ENCODE measurements at places on chromosomes 7 and 10.

DNA sequence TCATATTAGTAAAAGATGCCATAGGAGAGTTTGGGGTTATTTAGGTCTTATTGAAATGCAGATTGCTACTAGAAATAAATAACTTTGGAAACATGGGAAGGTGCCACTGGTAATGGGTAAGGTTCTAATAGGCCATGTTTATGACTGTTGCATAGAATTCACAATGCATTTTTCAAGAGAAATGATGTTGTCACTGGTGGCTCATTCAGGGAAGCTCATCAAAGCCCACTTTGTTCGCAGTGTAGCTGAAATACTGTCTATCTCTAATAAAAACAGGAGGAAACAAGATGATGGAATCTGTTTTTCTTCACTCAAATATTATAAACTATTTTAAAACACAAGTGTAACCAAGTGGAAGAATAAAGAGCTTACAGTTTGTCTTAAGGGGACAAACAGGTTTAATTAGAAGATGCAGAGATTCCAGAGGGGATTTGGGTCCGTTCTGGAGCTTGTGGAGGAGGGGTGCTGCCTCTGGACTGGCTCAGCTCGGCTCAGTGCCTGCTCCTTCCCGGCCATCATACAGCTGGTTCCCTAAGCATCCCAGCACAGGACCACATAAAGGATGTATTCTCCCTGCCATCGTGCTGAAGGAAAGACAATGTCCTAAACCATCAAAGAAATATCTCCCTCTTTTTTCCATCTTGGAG, 20.4 kb downstream of the OPALIN start:
- DNase-seq, result no peak

- no peak for DNase-seq
Measured at GRCh38 chr7:140222814-140223213, 46.0 kb upstream of the KDM7A start.

GRCh38 chr10:2714597-2714996, 352.8 kb upstream of the PFKP start:
- no peak for DNase-seq

DNA sequence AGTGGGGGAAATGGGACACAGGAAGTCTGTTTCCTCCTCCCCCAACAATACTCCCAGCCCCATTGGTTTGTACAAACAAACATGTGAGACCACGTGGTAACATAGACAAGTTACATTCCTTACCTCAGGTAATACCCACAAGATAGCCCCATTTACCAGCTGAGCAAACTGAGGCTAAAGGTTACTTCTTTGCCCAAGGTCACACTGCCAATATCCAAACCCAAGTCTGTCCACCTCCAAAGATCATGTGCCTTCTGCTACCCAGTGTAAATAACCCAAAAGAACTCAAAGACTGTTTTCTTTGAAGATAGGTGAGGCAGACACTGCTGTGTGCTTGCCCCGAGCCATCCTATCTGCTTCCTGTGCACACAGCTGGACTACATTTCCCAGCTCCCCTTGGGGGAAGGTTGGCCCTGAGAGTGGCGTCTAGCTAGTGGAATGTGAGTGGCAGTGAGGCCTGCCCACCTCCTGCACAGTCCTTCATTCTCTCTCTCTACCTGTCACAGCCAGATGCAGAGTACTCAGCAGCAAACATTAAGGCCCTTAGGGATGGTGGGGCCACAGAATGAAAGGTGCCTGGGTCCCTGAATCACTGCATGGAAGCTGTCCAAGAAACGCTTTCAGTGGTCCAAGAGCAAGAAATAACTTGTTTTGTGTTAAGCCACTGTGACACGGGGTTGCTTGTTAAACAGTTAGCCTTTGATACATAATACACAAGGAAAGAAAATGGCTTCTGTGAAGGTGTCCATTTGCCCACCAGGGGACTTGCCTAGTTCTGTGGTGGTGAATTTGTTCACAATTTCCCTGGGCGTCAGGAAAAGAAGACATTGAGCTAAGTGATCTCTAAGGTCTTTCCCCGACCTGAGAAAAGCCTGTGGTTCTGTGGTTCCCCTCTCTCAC, 257.7 kb upstream of the NFE2L3 start:
- DNase-seq, result no peak

DNA sequence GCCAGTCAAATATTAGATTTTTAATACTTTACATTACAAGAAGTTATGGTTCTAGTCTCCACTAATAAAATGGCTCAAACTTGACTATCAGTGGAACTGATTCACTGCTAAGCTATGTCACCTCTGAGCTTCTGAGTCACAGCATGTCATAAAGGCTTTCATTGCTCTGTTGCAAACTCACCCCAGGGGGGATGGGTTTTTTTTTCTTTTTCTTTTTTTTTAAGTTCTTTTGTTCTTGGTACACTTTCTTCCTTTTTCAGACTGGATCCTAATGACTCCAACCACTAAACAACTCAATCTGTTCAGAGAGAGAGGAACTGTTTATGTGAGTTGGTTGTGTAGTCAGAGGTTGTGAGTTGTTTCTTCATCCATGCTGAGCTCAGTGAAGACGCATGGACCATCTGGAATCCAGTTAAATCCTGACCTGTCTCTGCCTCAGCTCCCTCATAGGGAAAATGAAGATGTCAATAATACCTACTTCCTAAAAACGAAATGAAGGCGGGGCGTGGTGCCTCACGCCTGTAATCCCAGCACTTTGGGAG, 11.0 kb downstream of the MYOF start:
- DNase-seq, result no peak

- DNase-seq, result no peak
Measured at GRCh38 chr7:37344886-37345579, 103.6 kb downstream of the ELMO1 start.

DNA sequence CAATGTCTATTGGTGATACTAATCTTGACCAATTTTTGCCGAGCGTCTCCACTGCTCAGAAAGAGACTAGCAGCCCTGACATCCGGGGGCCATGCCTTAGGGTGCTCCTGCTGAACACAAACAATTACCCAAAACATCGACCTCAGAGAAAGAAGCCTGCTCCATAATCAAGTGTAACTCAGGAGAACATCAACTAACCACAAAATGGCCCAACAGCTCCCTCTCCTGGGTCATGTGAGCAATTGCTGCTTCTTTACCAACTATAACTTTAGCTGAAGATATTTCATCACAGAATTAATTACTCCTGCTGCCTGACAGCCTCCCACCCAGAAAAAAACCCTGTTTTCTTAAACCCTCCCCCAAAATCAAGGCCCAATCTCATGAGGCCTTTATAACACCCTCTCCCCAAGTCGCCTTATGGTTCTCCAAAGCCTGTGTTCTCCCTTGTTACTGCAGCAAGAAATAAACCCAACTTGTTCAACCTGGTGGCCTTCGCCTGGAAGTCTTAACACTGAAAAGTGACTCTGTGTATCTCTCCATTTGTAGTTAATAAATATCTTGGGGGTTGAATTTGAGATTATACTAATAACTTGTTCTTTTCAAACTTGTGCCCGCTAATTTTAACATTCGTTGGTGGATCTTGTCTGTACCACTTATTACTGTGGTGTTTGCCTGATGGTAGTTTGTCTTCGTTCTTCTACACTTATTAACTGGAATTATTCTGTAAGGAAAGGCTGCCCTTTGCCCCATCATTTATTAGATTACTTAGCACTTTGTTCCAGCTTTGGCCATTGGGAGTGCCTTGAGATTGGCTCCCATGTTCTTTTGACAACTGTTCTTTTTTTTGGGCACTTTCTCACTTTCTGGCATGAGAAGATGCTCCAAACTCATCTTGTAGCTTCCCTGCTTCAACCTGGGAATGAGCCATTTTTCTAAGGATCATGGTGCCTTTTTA, 21.2 kb upstream of the RAMP3 start:
- DNase-seq, result peak; percentile 50

DNA sequence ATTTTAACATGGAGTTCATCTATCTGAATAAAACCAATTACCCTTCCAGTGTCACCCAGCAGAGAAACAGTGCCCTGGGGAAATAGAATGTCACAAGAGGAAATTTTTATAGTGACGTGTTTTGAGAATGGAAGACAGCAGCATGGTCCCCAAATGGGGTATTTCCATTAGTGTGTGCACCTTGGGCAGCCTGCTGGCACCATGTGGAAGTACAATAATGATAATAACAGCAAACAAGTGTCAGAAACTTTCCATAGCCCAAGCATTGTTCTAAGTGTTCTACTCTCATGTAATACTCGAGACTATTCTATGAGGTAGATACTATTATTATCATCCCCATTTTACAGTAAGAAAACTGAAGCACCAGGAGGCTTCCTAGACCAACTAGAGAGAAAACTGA, 2.2 kb upstream of the PDE1C start:
- no peak for DNase-seq
